Large intestine (tissue), 12 donors: ENCODE measurements at places on chromosomes 4 and X. TPM values are rescaled to one million over a fixed set of nuclear protein-coding genes. Genes with fewer than 3 reads are reported as not detected.

Gene PPID
- 87.5 TPM for polyA plus RNA-seq

Gene HSFX4
- polyA plus RNA-seq, result 0.15 TPM

DNA sequence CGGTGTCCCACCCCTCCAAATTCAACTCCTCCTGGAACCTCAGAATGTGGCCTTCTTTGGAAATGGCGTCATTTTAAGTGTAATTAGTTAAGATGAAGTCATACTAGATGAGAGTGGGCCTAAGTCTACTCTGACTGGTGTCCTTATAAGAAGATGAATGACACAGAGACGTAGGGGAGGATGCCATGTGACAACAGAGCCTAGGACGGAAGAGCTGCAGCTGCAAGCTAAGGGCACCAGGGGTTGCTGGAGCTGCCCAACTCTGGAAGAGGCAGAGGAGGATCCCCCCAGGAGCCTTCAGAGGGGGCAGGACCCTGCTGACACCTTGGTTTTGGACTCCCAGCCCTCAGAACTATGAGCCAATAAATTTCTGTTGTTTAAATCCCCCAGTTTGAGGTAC, 115.1 kb downstream of the STK32B start:
- H3K4me1 ChIP-seq, result no peaks in the 10 kb centered on the region
- no peak overlapping the region for H3K27ac ChIP-seq
- no peak overlapping the region for H3K4me3 ChIP-seq

Gene NUDT11
- 5.3 TPM for polyA plus RNA-seq

- no peaks in the 10 kb centered on the region for H3K36me3 ChIP-seq
- no peak for DNase-seq
- peaks cover 33% of the 10 kb centered on the region for H3K4me1 ChIP-seq
- H3K4me3 ChIP-seq, result no peak overlapping the region
- H3K27ac ChIP-seq, result peak overlapping the region; percentile 47
These were observed 23.9 kb downstream of the APOO start for GRCh38 chrX:23883737-23884354.

DNA sequence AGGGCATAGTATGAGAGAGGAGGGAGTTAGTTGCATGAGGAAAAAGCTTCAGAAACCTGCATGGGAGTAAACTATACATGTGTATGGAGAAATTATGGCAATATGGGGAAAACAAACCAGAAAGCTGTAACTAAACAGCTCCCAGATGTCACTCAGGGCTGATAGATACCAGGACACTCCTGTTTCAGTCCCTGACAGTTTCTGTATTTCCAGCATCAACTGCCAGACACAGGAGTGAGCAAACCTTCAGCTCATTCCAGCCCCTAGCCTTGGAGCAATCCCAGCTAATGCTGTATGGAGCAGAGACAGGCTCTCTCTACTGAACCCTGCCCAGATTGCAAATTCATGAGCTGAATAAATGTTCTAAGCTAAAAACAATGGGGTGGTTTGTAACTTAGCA, 382.9 kb upstream of the MAGEB18 start:
- H3K27ac ChIP-seq, result no peak overlapping the region
- no peak overlapping the region for H3K4me3 ChIP-seq
- H3K4me1 ChIP-seq, result no peaks in the 10 kb centered on the region
- no peaks in the 10 kb centered on the region for H3K27me3 ChIP-seq
- H3K36me3 ChIP-seq, result no peaks in the 10 kb centered on the region
- no peak for DNase-seq

GRCh38 chr4:145316897-145317574, 136.6 kb upstream of the OTUD4 start:
- H3K4me1 ChIP-seq, result peaks cover under 1% of the 10 kb centered on the region
- H3K27ac ChIP-seq, result no peak overlapping the region
- no peak for DNase-seq
- H3K4me3 ChIP-seq, result no peak overlapping the region
- no peaks in the 10 kb centered on the region for H3K36me3 ChIP-seq

GRCh38 chr4:153651587-153651986, 32.5 kb upstream of the TLR2 start:
- no peaks in the 10 kb centered on the region for H3K27me3 ChIP-seq
- H3K4me1 ChIP-seq, result no peaks in the 10 kb centered on the region
- no peaks in the 10 kb centered on the region for H3K36me3 ChIP-seq
- no peak overlapping the region for H3K27ac ChIP-seq

Gene EDA
- polyA plus RNA-seq, result 25.1 TPM

Gene GATA1
- 0.76 TPM for polyA plus RNA-seq

DNA sequence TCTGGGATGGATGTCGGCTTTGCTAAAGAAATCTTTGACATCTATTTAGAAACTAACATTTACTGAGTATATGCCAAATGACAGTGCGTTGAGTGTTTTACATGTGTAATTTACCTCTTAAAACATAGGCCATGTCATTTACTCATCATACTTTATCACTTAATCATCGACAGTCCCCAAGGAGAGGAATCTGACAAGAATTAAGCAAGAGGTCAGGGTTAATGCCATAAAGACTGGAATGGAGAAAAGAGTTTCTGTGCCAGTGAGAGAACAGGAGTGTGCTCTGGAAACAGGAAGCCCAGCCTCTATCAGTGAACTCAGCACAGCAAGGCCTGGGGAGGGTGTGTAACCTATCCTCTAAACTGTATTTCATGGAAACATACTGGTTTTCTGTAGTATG, 28.0 kb upstream of the AMOT start:
- H3K27me3 ChIP-seq, result no peaks in the 10 kb centered on the region
- H3K36me3 ChIP-seq, result no peaks in the 10 kb centered on the region
- H3K4me1 ChIP-seq, result peaks cover 3% of the 10 kb centered on the region

DNA sequence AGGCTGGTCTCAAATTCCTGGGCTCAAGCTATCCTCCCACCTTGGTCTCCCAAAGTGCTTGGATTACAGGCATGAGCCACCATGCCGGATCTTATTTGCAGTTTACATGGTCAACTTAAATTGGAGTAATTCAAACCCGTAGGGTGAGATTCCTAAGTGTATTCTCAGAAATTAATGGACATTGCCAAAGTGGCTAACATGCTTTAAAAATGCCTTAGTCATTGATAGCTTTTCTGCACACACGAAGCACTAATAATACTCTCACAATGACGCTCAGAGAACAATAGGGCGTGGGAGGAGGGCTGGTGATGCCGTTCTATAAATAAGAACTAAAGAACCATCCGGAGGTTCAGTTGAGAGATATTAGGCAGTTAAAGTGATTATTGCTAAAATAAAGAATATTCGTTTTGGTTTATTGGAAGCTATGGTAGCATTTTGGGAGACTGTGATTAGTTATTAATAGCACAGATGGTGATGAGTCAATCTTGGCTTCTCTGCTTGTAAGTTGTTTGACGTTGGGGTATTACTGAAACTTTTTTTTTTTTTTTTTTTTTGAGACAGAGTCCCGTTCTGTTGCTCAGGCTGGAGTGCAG, 79.1 kb downstream of the TRAPPC11 start:
- no peaks in the 10 kb centered on the region for H3K27me3 ChIP-seq
- no peaks in the 10 kb centered on the region for H3K4me1 ChIP-seq
- H3K4me3 ChIP-seq, result no peak overlapping the region

Gene BANK1
- polyA plus RNA-seq, result 0.63 TPM

DNA sequence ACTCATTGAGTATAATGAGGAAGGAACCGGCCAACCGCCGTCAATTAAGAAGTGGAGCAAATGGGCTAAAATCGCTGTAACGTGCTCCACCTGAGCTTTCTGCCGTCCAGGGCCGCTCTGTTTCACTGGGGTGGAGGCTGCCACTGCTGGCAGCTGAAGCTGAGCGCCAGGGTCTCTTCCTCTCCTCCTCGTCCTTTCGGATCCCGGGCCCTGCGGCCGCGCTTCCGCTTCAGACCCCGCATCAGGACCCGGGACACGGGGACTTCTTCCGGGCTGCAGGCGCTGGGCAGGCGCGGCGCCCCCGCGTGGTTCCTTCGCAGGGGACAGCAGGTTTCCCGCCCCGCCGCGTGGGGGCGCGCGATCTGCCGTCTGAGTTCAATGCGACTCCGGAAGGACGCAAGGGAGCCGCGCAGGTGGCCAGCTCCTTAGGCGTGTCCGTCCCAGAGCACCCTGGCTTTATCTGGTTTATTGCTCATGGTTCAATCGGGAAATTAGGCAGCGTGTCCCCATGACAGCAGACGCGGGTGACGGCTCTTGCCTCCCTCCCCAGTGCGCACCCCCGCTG, 519.8 kb downstream of the TRIML1 start:
- no peak overlapping the region for H3K4me3 ChIP-seq
- no peaks in the 10 kb centered on the region for H3K4me1 ChIP-seq
- no peak overlapping the region for H3K27ac ChIP-seq
- no peak for DNase-seq
- H3K36me3 ChIP-seq, result no peaks in the 10 kb centered on the region
- no peaks in the 10 kb centered on the region for H3K27me3 ChIP-seq

DNA sequence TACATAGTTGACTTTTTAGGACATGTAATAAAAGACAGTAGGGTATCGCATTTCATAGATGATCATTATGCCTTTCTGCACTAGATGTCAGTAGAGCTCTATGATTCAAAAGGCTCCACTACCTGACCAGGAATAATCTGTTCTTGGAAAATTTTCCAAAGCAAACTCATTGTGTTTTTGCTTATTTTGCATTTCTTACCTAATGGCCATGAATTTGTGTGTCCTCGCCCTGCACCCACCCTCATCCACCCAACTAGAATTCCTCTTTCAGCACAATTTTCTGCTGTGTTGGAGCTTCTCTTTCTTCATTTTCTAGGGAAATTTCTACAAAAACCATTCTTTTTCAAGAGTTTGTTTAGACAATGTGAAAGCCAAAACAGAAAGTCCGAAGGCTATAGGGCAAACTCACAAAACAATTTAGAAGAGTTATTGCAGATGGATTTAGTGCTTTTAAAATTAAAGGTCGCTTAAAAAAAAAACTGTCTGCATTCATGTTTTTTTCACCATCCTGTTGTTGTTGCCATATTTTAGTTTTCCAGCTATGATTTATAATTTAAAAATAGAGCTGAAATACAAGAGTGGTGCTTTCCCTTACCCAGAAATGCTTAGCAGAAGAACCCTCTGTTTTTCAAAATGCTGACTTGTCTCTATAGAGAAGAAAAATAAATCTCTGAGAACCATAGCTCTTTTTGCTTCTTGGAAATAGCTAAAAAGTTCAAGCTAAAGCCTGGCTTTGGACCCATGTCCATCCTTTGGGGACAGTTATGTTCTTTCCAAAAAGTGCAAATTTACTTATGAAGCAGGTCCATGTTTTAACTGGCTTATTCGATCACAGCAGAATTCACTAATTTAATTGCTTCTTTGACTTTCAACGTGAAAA, 183.7 kb downstream of the SPATA18 start:
- no peak overlapping the region for H3K27ac ChIP-seq
- no peaks in the 10 kb centered on the region for H3K36me3 ChIP-seq
- no peak for DNase-seq

DNA sequence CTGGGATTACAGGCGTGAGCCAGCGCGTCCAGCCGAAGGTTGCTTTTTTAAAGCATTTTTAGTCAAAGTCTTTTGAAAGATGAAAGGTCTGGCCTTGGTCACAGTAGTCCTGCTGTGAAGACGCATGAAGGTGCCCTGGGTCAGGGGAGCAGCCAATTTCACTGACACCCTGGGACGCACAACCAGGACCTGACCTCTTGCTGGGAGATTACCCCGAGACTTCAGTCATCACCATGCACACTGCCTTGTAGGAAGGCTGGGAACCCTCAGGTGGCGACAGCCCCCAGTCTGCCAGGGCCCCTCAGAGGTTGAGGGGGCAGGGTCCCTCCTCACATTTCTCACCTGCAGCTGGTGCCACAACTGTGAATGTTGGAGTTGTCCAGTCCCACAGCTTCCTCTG, 53.2 kb downstream of the CPLX1 start:
- DNase-seq, result no peak
- no peaks in the 10 kb centered on the region for H3K4me1 ChIP-seq
- no peak overlapping the region for H3K4me3 ChIP-seq
- H3K36me3 ChIP-seq, result peaks cover 73% of the 10 kb centered on the region

Gene AKAP4
- polyA plus RNA-seq, result 0.07 TPM
